ENCODE measurements at places on chromosomes 2 and 18. TPM values are rescaled to one million over a fixed set of nuclear protein-coding genes. Genes with fewer than 3 reads are reported as not detected.
A peak's percentile ranks its signal among the peaks of the same experiment; 100 is the strongest.

Gene REG3A
- not detected for total RNA-seq

Gene ATP6V1B1
- 2.5 TPM for total RNA-seq

Gene INPP4A
- 25.7 TPM for total RNA-seq

Gene VSNL1
- 0.36 TPM for total RNA-seq

Gene CCDC85A
- 0.29 TPM for total RNA-seq

Gene CCDC121
- 1.1 TPM for total RNA-seq

Gene GNAL
- total RNA-seq = 0.59 TPM

Gene TMEM150A
- 20.6 TPM for total RNA-seq

Gene UBXN2A
- total RNA-seq = 13.8 TPM

Gene CNGA3
- total RNA-seq = 0.29 TPM

Gene MOGAT1
- total RNA-seq = not detected

Gene GPR155
- total RNA-seq = 3.5 TPM

Gene SEH1L
- 45.7 TPM for total RNA-seq

Gene C2orf81
- 0.72 TPM for total RNA-seq

DNA sequence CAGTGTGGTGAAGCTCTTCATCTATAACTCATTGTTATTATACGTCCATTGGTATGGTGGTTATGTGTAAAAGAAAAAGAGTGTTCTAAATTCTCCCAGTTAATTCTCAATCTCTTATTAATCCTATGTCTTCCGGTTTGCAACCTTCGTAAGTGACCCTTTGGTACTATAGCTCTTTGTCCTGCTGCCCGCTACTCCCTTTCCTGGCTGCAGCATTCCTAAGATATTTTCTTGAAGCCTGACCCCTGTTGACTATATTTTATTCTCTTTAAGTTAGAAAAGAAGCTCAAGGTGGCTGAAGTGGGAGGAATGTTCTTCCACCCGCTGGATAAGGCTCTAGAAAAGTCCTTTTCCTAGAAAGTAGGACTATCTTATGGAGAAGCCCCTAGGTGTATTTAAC is 684.8 kb downstream of the SOCS6 start:
- no peak for DNase-seq

DNA sequence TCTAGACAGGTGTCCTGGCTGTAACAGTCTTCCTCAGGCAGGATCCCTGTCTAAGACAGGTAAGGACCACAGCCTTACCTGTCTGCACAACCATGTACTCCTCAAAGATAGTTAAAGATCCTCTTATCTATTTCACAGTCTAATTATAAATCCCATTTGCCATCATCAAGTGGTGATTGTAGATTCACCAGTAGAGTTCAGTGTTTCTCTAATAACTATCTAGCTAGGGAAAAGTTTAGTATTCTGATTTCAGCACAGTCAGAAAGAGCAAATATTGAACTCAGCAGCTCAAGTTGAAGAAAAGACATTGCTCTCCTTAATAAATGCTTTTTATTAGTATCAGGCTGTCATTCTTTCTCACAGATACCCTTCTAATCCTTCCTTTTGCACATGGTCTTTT is 1305.5 kb upstream of the NXPH2 start:
- DNase-seq = no peak

GRCh38 chr2:163834221-163834620 is 98.4 kb upstream of the FIGN start:
- DNase-seq = no peak

DNA sequence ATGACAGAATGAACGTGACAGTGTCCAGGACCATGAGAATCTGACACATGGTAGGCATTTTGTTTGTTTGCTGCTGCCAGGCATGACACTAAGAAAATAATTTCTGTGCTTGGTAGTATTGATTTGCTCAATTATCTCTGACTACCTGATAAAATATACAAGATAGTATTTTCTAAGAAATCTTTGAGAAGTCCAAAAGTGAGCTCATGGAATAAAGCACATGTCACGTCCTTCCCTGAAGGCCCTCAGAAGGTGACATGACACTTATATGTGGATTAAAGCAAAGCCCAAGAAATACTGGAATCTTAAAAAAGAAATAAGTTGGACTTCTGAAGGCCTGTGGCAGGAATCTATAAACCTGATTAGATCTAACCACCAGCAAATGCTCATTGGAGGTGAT is 3.8 kb upstream of the TTN start:
- DNase-seq = no peak

DNA sequence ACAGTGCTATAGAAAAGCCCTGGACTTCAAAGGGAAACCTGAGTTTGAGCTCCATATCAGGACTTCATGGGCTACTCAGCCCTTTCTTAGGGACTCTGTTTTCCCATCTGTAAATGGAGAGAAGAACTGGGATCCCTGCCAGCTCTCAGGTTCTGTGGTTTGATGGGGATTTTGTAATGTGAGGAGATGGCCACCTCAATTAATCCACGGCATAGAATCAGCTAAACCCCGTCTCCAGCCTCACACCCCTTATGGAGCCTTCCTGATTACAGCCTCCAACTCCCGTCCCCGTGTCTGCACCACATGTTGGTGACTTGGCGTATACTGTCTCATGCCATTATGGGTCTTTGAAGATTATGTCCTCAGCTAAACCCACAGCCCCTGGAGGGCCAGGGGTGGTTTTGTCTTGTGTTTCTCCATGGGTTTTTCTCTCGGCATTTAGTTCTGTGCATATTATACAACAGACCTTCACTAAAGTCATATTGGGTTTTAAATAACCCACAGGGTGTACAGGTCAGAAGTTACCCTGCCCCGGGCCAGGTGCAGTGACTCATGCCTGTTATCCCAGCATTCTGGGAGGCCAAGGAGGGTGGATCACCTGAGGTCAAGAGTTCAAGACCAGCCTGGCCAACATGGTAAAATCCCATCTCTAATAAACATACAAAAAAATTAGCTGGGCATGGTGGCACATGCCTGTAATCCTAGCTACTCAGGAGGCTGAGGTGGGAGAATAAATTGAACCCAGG is 63.8 kb upstream of the PPP1CB start:
- no peak for DNase-seq

DNA sequence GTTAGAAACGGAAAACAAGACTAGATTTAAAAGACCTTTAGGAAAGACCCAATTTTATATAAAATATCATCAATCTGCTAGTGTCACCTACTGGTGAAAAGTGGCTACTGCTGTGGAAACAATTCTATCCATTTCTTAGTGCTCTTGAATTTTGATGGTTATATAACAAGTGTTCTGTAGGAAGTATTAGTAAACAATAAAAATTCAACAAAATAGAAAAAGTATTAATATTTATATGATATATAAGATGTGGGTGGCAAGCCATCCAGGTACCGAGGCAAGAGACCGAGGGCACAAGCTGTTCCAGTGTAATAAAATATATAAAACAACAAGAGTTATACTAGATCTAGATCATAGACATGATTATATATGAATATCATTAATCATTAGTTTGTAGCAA is 6.2 kb upstream of the TMEM87B start:
- DNase-seq = peak; percentile 30

- peak; percentile 95 for DNase-seq
Measured at GRCh38 chr2:44949329-44950151, 8.0 kb downstream of the SIX3 start.

- peak; percentile 73 for DNase-seq
Measured at GRCh38 chr2:206083602-206084438, 2.2 kb downstream of the INO80D start.

DNA sequence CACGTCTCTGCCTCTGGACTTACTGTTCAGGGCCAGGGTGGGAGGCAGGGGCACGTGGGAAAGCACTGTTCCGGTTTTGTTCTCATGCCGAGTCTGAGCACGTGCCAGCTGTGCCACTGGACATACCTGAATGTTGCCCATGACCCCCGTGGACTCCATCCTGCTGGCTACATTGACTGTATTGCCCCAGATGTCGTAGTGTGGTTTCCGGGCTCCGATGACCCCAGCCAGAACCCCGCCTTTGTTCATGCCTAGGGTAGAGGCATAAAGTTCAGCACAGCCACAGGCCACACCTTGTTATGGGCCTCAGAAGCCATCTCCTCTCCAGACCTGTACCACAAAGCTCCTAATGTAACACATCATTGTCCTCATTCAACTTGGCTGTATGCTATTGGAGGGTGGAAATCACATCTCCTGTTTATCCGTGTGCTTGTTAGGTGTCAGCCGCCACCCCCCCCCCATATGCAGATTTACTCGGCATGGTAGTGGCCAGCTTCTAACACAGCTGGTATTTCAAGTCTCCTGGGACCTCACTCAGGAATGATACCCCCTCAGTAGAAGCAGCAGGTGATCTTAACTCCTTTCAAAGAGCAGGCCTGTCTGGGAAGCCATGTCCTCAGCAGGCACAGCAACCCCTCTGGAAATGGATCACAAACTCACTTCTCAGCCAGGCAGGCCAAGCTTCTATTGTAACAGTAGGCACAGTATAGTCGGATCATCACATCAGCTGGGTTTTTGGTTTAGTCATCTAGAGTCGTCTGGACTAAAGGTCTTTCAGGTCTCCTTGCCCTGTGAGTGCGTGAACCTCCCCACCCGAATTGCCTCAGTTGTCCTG is 27.6 kb downstream of the CENPO start:
- DNase-seq = peak; percentile 52

- no peak for DNase-seq
Measured at GRCh38 chr2:50546790-50547189, 485.1 kb downstream of the NRXN1 start.

- no peak for DNase-seq
Measured at GRCh38 chr2:202094426-202094986, 21.5 kb downstream of the KIAA2012 start.

GRCh38 chr2:98008415-98008814 is 12.7 kb upstream of the TMEM131 start:
- no peak for DNase-seq

DNA sequence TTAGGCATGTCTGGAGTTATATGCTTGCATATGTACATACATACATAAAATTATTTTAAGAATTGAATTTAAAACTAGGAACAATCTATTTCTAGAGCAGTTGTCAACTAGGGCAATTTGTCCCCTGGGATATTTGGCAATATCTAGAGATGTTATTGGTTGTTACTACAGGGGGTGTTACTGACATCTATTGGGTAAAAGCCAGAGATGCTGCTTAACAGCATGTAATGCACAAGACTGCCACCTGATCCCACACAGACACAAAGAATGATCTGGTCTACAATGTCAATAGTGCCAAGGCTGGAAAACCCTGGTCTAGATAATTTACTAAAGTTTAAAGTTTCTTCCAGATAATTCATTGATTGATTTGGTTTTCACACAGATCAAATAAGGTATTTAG is 185.3 kb downstream of the NYAP2 start:
- DNase-seq = peak; percentile 54

- no peak for DNase-seq
Measured at GRCh38 chr18:44041553-44041952, 639.1 kb upstream of the SETBP1 start.

DNA sequence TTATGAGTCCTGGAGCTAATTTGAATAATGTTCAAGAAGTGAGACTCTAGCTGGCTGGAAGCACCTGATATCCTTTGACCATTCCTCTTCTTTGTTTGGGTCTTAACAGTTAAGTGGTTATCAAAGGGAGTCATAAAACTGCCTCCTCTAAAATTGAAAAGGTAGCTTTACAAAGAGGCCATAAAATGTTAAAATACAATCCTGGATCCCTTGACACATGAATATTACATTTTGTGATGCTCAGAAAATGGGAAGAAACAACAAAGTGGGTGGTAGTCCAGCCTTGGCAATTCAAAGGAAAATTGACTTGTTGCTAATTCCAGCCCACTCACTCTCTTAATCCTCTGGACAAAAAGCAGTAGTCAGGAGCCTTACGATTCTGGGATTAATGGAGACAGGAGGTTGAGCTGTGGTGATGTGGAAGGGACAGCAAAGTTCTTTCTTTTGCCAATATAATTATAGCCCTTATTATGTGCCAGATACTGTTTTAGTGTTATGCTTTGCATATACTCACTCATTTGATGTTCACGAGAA is 339.2 kb downstream of the PDE11A start:
- DNase-seq = no peak

DNA sequence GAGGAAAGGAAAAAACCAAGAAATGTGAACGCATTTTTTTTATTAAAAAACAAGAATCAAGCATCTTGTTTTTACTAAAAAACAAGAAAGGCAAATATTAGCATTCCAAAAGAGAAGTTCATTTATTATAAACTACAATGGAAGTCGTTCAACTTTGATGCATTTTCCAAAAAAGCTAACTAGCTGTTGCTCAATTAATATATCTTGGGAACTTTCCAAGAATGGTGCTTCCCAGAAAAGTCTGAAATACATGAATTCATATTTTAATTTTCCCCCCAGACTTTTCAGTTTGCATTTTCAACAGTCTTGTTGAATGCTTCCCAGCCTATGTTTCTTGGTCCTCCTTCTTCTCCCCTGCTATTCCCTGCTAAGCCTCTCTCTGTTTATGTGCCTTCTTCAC is 7.5 kb upstream of the RND3 start:
- DNase-seq = no peak

DNA sequence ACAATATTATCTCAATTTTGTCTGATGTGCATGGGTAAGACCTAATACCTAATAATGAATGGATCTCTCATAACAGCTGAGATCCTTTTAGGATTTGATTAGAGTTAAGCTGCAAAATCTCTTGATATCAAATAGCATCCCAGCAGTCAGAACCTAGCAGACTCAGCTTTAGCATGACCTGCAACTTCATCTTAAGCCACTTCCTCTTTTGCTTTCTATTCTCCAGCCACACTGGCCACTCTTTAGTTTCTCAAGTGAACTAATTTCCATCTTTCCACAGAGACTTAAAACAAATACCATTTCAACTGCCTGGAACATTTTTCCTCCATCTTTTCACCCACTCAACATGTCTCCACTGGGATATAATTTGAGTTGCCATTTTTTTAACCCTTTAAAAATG is 1251.6 kb upstream of the ZEB2 start:
- no peak for DNase-seq

GRCh38 chr2:207221731-207222130 is 56.0 kb upstream of the KLF7 start:
- no peak for DNase-seq

DNA sequence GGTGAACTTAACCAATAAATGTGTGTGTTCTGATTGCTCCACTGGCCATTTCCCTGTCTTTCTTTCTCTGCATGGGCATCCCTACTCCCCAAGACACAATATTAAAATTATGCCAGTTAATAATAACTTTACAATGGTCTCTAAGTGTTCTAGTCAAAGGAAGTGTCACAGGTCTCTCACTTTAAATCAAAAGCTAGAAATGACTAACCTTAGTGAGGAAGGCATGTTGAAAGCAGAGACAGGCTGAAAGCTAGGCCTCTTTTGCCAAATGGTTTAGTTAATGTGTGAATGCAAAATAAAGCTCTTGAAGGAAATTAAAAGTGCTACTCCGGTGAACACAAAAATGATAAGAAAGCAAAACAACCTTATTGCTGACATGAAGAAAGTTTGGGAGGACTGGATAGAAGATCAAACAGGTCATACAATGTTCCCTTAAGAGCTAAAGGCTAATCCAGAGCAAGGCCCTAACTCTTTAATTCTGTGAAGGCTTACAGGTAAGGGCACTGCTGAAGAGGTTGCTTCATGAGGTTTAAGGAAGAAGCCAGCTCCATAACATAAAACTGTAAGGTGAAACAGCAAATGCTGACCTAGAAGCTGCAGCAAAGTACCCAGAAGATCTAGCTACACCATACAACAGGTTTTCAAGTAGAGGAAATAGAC is 44.0 kb upstream of the ARHGAP15 start:
- DNase-seq = no peak

GRCh38 chr2:230068651-230069055 is at the start of gene SLC16A14:
SLC16A14 (minus strand) TSS chr2:230068924; CDS start chr2:230059352, 9,572 bp downstream.
- DNase-seq = peak; percentile 47

GRCh38 chr18:35110059-35110458 is 68.8 kb downstream of the MAPRE2 start:
- no peak for DNase-seq

- no peak for DNase-seq
Measured at GRCh38 chr2:6955511-6956136, 38.4 kb downstream of the RNF144A start.

GRCh38 chr2:230987137-230988020 is 8.5 kb upstream of the SPATA3 start:
- DNase-seq = peak; percentile 99

Measured in osteoblast (primary cell).